Motor neuron (in vitro differentiated cells): ENCODE measurements at places on chromosomes 16 and 17. TPM values are rescaled to one million over a fixed set of nuclear protein-coding genes. Genes with fewer than 3 reads are reported as not detected.

Gene OR4D1
- total RNA-seq, result 1.2 TPM in 1 of 2 replicates, not detected in the other

Gene KRTAP1-1
- not detected in 2 replicates for total RNA-seq

Gene PDILT
- total RNA-seq, result not detected in 2 replicates

Gene MYL11
- total RNA-seq, result not detected in 2 replicates

Gene CLEC3A
- total RNA-seq, result 0.19 TPM in 1 of 2 replicates, not detected in the other

DNA sequence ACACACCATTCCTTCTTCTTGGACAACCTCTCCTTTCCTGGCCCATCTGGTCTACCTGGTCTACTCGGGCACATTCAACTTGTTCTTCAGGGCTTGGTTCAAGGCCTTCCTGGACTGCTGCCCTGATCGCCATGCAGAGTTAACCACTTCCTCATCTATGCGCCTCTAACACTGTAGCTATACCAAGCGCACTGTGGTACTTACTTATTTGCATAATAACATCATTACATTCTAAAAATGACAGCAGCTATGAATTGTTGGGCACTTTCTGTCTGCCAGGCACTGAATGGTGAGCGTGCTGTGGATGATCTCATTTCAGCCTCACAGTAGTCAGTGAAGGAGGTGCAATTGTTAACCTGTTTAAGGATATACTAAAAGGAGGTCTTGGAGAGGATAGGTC, 66.9 kb upstream of the SDK2 start:
- peak; percentile 20 for ATAC-seq

GRCh38 chr17:2936771-2937321, 126.6 kb downstream of the OR1D5 start:
- ATAC-seq, result no peak

DNA sequence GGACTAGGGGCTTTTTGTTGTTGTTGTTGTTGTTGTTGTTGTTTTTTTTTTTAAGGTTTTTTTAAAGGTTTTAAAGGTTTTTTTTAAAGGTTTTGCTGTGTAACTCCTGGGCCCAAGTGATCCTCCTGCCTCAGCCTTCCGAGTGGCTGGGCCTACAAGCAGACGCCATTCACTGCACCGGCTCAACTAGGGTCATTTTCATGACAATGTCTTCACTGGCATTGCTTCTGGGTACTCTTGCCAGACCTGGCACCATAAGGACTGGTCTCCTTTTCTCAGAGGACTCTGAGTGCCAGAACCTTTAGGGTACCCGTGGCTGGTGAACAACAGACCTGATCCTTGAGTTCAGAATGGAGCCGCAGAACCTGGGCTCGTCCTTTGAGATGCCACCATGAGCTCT, 20.4 kb downstream of the POLR3E start:
- ATAC-seq, result no peak

DNA sequence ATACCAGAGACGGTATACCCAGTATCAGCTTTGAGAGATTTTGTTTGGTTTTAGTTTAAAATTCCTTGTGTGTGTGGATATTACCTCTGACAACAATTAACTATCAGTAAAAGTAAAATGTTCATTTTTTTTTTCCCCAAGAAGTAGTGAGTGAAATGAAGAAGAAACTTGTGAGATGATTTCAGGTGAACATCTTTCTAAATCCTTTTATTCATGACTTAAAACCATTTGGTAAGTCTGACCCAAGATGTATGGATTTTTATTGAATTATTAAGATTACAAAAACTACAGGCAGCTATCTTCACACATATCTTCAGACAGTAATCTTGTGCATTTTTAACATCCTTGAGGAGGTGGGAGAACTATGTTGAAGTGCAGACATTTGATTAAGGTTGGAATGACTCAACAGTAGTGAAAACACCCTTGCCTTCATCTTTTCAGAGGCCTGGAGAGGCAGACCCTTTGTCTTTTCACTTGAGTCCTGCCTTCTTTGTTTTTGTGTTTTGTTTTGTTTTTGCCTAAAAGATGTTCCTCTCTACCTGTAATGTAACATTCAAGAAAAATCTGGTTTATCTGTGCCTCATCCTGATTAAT, 240.3 kb upstream of the TBX2 start:
- ATAC-seq, result no peak

DNA sequence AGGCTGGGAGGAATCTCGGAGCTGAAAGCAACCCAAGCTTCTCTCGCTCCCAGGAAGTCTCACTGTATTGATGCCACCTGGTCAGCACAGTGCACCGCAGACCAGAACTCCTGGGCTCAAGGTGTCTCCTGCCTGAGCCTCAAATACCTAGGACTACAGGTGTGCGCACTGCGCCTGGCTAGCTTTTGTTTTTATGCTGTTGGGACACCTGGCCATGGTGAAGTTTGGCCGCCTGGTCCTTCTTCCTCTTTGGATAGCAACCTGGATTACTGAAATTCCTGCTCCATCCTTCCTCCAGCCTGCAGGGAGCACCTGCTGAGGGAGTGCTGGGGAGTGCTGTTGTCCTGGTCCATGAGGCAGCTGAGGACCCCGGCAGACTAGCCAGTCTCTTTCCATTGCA, 56.6 kb downstream of the COTL1 start:
- ATAC-seq, result no peak

DNA sequence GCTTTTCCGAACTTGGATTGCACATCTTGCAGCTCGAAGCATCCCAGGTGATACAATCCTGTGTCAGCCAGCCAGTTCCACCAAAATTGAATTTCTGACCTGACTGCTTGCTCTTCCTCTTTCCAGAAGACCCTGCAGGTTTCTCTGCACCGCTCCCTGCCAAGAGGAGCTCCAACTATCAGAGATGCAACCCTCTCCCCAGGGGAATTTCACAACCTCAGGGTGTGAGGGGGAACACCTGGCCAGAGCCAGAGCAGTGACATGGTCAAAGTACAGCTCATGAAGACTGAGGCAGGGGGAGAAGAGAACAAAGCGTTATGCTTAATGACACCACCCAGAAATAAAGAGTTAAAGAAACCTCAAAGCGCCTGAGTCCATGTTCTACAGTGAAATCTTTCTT, 25.0 kb downstream of the ZNF423 start:
- no peak for ATAC-seq

DNA sequence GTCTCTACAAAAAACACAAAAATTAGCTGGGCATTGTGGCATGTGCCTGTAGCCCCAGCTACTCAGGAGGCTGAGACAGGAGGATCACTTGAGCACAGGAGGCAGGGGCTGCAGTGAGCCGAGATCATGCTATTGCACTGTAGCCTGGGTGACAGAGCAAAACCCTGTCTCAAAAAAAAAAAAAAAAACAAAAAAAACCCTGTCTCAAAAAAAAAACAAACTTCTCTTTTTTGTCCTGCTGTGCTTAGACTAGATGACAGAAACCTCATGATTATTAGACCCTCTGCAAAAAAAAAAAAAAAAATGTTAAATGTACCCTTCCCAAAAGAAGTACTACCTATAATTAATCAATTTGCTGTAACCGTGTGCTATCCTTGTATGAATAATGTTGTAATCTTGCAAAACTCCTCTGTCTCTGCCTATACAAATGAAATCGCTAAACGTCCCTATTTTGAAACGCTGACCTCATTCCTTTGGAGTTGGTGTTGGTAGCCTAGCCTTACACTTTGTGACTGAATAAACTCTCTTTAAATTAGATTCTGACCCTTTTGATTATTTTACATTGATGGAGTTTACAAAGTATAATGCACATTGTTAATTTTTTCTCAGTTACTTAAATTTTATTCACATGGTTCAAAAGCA, 13.6 kb upstream of the DHRS7B start:
- no peak for ATAC-seq
